Neuronal stem cell (in vitro differentiated cells): ENCODE measurements at places on chromosomes 16 and 17.

- no peak overlapping the region for H3K4me3 ChIP-seq
- no peaks in the 10 kb centered on the region for H3K27me3 ChIP-seq
- H3K27ac ChIP-seq = no peak overlapping the region
- H3K4me1 ChIP-seq = no peaks in the 10 kb centered on the region
These were observed 11.3 kb upstream of the TUBG2 start for GRCh38 chr17:42647778-42648177.

- H3K4me1 ChIP-seq = peaks cover 2% of the 10 kb centered on the region
- no peaks in the 10 kb centered on the region for H3K27me3 ChIP-seq
- no peak overlapping the region for H3K27ac ChIP-seq
- H3K36me3 ChIP-seq = no peaks in the 10 kb centered on the region
- H3K4me3 ChIP-seq = no peak overlapping the region
- DNase-seq = no peak
These were observed 120.7 kb downstream of the RAB11FIP4 start for GRCh38 chr17:31512104-31512740.

- no peaks in the 10 kb centered on the region for H3K27me3 ChIP-seq
- H3K4me3 ChIP-seq = no peak overlapping the region
- H3K4me1 ChIP-seq = peaks cover 1% of the 10 kb centered on the region
- H3K27ac ChIP-seq = no peak overlapping the region
- no peaks in the 10 kb centered on the region for H3K36me3 ChIP-seq
- DNase-seq = no peak
These were observed 250.5 kb upstream of the C16orf82 start for GRCh38 chr16:26816266-26816665.

- H3K27ac ChIP-seq = no peak overlapping the region
- no peak overlapping the region for H3K4me3 ChIP-seq
- H3K36me3 ChIP-seq = no peaks in the 10 kb centered on the region
- H3K4me1 ChIP-seq = peaks cover 56% of the 10 kb centered on the region
These were observed 36.2 kb downstream of the YPEL2 start for GRCh38 chr17:59367657-59368045.

DNA sequence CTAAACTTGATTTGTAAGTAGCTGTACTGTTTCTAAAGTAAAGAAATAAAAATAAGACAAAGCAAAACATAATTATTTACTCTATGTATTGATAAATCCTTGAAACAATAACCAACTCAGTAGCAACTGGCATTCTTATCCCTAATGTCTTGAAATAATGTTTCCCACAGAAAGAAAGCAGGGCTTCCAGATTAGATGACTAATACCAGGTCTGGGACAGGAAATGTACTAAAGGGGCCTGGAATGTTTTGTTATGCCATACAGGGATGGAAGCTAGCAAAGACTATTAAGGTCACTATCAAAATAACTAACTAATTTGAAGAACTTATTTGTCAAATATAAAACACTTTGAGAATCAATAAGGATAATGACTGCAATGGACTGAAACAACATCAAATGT lies 82.1 kb downstream of the CFDP1 start:
- H3K27me3 ChIP-seq = no peaks in the 10 kb centered on the region
- H3K4me1 ChIP-seq = no peaks in the 10 kb centered on the region
- no peak overlapping the region for H3K27ac ChIP-seq
- no peak overlapping the region for H3K4me3 ChIP-seq

DNA sequence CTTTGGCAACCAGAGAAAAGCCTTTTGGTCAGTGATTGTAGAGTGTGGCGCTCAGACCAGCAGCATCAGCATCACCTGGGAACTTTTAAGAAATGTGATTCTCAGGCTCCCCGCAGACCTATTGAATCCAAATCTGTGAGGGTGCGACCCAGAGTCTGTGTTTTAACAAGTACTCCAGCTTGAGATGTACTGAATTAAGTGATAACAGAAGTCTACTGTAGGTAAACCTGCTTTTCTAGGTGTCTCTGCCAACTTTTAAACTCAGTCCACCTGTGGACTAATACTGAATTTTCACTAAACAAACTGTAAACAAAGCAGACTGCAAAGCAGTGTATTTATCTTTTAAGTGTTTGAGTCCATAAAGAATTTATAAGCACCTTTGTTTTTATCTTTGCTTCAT lies 43.6 kb downstream of the NUP93 start:
- no peak for DNase-seq
- H3K27me3 ChIP-seq = no peaks in the 10 kb centered on the region
- no peaks in the 10 kb centered on the region for H3K4me1 ChIP-seq
- H3K36me3 ChIP-seq = no peaks in the 10 kb centered on the region
- no peak overlapping the region for H3K4me3 ChIP-seq

- no peaks in the 10 kb centered on the region for H3K27me3 ChIP-seq
- DNase-seq = no peak
- H3K27ac ChIP-seq = no peak overlapping the region
These were observed 17.7 kb upstream of the KCTD5 start for GRCh38 chr16:2664574-2664982.

DNA sequence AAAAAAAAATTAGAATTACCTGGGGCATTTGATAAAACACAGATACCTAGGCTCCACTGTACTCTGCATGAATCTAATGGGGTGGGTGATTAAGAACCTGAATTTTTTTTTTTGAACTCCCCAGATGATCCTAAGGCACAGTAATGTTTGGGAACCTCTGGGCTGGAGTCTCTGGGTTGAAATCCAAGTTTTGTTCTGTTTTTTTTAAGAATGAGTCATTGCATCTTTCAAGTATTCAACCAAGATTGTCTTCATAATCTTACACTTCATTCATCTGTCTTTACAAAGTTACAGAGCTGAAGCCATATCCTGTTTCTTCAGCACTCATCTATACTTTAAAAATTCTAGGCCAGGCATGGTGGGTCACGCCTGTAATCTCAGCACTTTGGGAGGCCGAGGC lies 52.6 kb downstream of the PIGL start:
- H3K36me3 ChIP-seq = peaks cover 2% of the 10 kb centered on the region
- no peak for DNase-seq
- H3K4me3 ChIP-seq = no peak overlapping the region
- H3K27ac ChIP-seq = no peak overlapping the region
- H3K4me1 ChIP-seq = no peaks in the 10 kb centered on the region
- H3K27me3 ChIP-seq = no peaks in the 10 kb centered on the region

DNA sequence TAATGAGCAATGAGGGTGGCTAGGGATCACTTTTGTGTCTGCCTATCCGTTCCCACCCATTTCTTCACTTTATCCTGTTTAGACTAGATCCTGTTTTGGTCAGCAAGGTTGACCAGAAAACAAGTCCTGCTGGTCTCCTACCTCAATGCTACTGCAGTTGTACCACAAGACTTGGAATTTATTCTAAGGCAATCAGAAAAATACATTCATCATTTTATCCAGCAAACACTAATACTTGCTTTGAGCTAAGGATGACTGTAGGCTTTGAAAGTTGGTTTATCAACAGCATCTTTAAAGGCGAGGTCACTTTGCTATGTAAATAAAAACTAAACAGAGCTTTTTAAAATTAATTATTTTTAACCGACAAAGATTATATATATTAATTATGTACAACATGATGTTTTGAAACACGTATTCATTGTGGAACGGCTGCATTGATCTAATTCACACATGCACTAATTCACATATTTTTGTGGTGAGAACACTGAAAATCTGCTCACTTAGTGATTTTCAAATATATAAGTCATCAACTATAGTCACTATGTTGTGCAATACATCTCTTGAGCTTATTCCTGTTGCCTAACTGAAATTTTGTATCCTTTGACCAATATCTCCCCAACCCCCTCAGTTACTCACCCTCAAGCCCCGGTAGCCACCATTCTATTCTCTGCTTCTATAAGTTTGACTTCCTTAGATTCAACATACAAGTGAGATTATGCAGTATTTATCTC lies 125.9 kb upstream of the HS3ST3A1 start:
- DNase-seq = no peak
- H3K4me1 ChIP-seq = no peaks in the 10 kb centered on the region
- no peaks in the 10 kb centered on the region for H3K36me3 ChIP-seq
- H3K27ac ChIP-seq = no peak overlapping the region
- no peak overlapping the region for H3K4me3 ChIP-seq

DNA sequence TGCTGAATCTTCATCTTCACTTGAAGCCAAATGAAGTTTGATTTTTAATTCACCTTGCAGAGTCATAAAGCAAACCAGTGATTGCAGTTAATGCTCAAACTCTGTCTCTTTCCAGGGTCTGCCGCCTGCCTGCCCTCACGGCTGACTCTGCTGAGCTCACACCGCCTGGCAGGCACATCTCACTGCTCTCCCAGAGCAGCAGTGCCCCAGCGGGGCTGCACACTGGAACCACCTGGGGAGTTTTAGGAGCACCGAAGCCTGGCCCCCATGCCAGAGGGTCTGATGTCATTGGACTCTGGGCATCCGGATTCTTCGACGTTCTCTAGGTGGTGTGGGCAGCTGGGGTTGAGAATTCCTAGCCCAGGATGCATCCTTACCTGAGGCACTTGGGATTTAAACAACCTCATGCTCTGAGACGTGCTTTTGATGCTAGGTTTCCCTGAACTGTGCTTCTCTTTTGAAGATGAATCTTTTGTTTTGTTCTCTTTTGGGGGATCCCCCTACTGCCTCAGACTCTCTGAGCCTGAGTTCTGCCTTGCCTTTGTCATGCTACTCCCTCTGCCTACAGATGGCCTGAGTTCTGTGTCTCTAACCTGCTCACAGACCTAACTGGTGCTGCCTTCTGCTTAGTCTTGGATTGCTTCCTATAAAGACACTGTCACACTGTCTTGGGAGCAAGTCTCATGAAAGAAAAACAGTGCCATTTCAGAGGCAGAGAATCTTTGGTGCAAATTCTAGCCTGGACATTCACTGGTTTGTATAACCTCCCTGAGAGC lies 438.1 kb upstream of the CCL2 start:
- no peak for DNase-seq
- no peaks in the 10 kb centered on the region for H3K27me3 ChIP-seq
- no peaks in the 10 kb centered on the region for H3K4me1 ChIP-seq
- H3K36me3 ChIP-seq = no peaks in the 10 kb centered on the region

DNA sequence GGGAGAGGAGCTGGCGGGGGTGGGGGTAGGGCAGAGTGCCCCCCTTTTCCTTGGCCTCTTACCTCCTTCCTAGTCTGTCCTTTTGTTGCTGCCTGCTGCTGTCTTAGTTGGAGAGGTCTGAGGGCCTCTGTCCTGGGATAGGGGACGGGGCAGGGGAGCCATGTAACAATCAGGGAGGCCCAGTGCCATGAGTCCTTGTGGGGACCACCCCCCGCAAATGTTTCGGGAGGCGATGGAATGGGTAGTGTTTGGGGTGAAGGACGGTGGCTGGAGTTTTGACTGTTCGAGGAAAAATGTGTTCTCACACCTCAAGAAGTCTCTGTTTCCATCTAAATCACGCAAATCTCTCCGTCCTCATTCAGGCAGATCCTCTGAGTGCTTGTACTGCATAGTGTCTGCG lies 99.0 kb downstream of the OR1D5 start:
- no peak overlapping the region for H3K27ac ChIP-seq
- H3K4me1 ChIP-seq = peaks cover 4% of the 10 kb centered on the region
- H3K36me3 ChIP-seq = no peaks in the 10 kb centered on the region
- DNase-seq = no peak

DNA sequence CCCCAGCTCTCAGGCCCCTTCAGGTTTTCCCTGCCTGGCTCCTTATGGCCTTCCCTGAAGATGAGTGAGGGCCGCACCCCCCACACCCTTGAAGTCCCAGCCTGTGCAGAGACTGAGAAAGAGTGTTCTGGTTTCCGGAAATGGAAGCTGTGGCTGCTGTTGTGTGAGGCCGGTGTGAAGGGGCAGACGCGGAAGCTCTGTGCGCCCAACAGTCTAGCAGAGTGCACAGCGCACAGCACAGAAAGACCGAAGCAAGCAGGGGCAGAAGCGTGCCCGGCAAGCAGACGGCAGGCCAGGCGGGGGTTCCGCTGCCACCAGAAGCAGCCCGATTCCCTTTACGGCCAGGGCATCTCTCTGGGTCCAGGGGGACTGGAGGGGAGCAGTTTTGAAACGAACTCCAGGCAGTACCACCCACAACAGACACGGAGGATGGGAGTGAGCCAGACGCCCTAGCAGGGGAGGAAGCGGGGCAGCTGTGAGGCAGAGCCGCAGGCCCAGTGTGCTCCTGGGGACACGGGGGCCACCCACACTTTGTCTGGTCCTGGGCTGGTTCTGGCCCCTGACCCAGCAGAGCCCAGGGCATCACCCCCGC lies 16.7 kb downstream of the TPSG1 start:
- H3K4me3 ChIP-seq = no peak overlapping the region
- H3K4me1 ChIP-seq = no peaks in the 10 kb centered on the region
- peaks cover 33% of the 10 kb centered on the region for H3K36me3 ChIP-seq
- H3K27me3 ChIP-seq = no peaks in the 10 kb centered on the region

DNA sequence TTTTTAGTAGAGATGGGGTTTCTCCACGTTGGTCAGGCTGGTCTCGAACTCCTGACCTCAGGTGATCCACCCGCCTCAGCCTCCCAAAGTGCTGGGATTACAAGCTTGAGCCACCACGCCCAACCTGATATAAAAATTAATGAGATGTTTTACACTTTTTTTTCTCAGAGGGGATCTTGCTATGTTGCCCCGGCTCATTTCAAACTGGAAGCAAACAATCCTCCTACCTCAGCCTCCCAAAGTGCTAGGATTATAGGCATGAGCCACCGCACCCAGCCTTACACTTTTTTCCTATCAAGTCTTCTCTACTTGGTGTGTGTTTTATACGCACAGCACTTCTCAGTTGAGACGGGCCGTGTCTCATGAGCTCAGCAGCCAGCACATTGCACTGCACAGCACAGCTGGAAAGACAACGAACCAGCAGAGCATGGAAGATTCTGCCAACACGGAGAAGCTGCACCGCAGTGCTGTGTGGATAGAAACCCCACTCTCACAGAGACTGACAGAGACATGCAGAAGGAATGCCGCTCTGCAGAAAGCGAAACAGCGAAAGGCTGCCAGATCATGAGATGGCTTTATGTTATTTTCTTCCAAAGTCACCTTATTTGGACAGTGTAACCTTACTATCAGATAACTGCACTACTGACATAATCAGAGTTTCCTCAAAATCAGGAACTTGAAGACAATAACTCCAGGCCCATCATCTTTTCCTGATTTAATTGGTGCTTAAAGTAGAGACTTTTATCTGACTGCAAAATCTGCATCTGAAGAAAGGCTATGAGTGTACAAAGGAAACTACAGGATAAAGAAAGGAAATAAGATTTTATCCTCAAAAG lies 6.5 kb upstream of the QRICH2 start:
- no peak overlapping the region for H3K27ac ChIP-seq
- H3K27me3 ChIP-seq = no peaks in the 10 kb centered on the region
- peaks cover 82% of the 10 kb centered on the region for H3K36me3 ChIP-seq
- no peaks in the 10 kb centered on the region for H3K4me1 ChIP-seq
- no peak for DNase-seq

DNA sequence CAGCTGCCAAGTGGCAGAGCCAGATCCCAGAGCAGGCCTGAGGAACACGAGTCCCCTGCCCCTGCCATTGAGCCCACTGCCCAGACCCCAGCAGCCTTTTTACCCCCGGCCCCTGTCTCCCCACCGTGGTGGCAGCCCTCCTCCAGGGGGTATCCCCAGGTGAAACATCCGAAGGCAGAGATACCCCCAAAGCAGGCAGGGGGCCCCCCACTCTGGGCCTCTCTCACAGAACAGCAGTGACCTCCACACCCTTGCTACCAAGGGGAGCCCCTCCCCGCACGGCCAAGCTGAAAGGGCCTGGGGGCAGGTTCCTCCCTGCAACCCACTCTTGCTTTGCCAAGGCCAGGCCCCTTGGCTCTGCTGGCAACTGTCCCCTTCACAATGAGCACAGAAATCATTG lies 142.2 kb downstream of the ENGASE start:
- no peaks in the 10 kb centered on the region for H3K27me3 ChIP-seq
- no peak overlapping the region for H3K27ac ChIP-seq
- no peaks in the 10 kb centered on the region for H3K4me1 ChIP-seq
- H3K4me3 ChIP-seq = no peak overlapping the region
